NCI-H1694 (cell line): ENCODE measurements at places on chromosomes 3 and 15.

- DNase-seq: no peak
Observed at GRCh38 chr3:126558336-126559071, at the start of gene C3orf22. Gene C3orf22, minus strand, starts transcription at chr3:126558932. Its CDS starts 5,542 bp downstream, at chr3:126553390.

GRCh38 chr3:170714562-170715535, 129.0 kb upstream of the SLC7A14 start:
- no peak for DNase-seq

GRCh38 chr3:13655061-13655913, 106.4 kb downstream of the FBLN2 start:
- no peak for DNase-seq

- DNase-seq: no peak
Observed at GRCh38 chr3:81726735-81727134, 34.7 kb downstream of the GBE1 start.

- no peak for DNase-seq
Observed at GRCh38 chr3:77304700-77305021, 264.8 kb downstream of the ROBO2 start.

GRCh38 chr15:48358229-48359152, 27.3 kb downstream of the DUT start:
- DNase-seq: peak; percentile 8

GRCh38 chr3:63860776-63861175, 2.8 kb downstream of the THOC7 start:
- no peak for DNase-seq

DNA sequence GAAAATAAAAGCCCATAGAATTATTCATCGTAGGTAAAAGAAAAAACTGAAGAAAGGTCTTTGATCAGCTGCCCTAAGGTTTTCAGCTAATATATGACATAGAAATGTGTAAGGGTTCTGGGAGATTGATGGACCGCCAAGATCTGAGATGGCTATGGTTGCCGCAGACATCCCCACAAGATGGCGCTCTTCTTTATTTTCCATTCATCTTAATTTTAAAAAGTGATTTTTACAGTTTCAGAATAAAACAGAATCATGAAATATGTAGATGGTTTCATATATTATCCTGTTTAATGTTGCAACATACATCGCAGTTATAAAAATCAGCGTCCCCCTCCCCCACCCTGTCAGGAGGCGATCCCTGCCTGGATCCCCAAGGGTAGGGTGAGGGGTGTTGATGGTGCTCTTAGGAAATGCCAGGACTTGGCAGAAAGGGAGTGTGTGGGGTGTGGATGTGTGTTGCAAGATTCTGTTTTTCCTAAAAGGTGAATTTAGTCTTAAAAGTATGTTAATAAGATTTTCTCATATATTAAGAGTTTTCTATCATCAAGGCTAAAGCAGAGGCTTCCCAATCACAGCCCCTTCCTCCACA, 68.8 kb downstream of the ANXA2 start:
- DNase-seq: peak; percentile 29

GRCh38 chr3:116300226-116300625, 145.1 kb downstream of the LSAMP start:
- no peak for DNase-seq

GRCh38 chr3:165522386-165522785, 314.8 kb downstream of the BCHE start:
- no peak for DNase-seq

DNA sequence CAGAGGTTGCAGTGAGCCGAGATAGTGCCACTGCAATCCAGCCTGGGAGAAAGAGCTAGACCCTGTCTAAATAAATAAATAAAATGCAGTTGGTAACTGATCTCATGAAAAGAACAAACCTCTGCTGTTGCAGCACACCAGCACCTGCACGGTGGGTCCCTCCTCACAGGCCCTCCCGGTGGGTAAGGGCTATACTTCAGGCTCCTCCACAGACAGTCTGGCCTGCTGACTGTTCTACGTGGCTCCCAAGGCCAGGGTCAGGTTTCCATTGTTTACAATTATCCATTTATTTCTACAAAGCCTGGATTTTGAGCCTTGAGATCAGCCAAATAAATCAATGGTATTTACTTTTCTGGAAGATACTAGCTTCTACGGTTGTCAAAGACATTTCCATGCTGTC, 5.1 kb upstream of the APBA2 start:
- DNase-seq: no peak

- DNase-seq: no peak
Observed at GRCh38 chr3:170752571-170753155, 117.3 kb downstream of the RPL22L1 start.

- no peak for DNase-seq
Observed at GRCh38 chr3:165885558-165886270, 48.5 kb upstream of the BCHE start.

GRCh38 chr3:31876331-31876730, 104.7 kb downstream of the OSBPL10 start:
- DNase-seq: no peak
